Activated naive CD4-positive, alpha-beta T cell treated with anti-CD3 and anti-CD28 coated beads, Interleukin-2, amount 50 U/mL, for 72 hours (primary cell): ENCODE measurements at places on chromosomes 4 and X. TPM values are rescaled to one million over a fixed set of nuclear protein-coding genes. Genes with fewer than 3 reads are reported as not detected.
A peak's percentile ranks its signal among the peaks of the same experiment; 100 is the strongest.

GLOD5 gene
- not detected for total RNA-seq

DNA sequence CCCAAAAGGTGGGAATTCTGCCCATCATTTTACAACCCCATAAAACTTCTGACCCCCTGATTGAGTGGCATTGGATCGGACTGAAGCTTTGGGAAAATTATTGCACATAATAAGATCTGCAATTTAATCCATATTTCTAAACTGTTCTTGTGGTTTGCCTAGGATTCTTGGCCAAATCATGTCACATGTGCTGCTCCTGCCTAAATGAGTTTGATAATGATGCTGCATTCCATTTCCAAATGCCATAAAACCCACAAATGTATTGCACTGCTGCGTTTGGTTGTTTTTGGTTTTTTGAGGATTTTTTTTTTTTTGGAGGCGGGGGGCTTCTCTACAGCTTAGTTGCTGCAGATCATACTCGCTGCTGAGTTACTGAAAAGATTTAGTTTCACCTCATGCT is 153.6 kb downstream of the QDPR start:
- DNase-seq = no peak

GRCh38 chrX:56233100-56233499 is 944 bp downstream of the KLF8 start:
- no peak for DNase-seq

DNA sequence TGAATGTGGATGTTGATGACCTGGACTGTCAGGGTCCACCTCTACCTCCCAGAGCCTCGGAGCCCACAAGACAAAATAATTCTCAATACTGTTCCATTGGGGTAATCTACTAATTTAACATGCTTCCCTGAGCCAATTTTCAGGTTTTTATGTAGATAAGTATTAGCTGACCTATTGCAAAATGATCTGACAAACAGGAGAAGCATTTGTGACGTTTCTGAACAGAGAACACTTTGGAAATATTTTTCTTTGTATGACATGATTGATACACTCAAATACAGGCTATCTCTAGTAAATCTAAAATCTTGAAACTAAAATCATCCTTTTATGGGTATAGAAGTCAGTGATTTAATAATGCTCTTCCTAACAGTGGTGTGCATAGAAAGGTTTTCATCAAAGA is 716.6 kb downstream of the KLHL13 start:
- no peak for DNase-seq

DNA sequence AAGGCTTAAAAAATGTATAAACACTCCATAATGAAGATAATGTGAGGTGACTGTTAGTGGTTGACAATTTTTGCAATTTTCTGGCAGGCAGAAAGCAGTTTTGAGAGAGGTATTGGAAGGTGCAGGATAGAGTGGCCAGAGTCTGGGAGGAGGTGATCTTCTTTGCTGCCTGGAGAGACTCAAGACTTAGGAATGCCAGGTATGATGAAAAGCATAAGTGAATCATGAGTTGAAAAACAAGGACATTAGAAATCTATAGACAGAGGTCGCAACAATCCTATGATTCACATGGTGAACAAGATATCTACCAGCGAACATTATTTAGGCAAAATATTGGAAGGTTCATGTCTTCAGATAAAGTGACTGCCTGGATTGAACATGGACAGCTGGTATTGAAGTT is 118.5 kb downstream of the CFAP299 start:
- DNase-seq = no peak

GRCh38 chrX:134236626-134237614 is at the start of gene CCDC160:
TSS of gene CCDC160 (plus strand) at chrX:134237182. CDS start at chrX:134244801, 7,619 bp downstream.
- DNase-seq = peak; percentile 7

GRCh38 chr4:104575278-104575677 is 80.6 kb upstream of the CXXC4 start:
- no peak for DNase-seq

SLC2A9 gene
- 1.2 TPM for total RNA-seq
